ENCODE measurements at places on chromosomes 4 and X.

DNA sequence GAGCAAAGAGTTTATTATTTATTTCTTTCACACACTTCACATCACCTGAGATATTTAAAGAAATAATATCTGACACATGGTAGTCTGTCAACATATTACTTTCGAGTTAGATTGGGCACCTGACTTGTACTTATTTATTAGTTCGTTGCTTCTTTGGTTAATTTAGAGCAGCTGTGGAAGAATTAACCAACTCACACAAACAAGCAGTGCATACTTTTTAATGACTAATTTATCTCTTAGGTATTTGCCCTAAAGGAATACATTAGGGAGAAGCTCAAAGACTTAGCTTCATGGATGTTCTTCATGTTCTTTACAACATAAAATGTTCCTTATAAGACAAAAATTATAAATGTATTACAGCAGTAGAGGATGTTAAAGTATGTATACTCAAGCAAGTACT, 242.9 kb downstream of the ARHGAP24 start:
- no peak for DNase-seq

- DNase-seq: no peak
These were observed 450.6 kb upstream of the TENM3 start for GRCh38 chr4:181792641-181793040.

- no peak for DNase-seq
These were observed 279.6 kb upstream of the CLNK start for GRCh38 chr4:10963958-10964703.

- peak; percentile 16 for DNase-seq
These were observed 130.5 kb downstream of the ANK2 start for GRCh38 chr4:113179996-113180395.

- peak; percentile 23 for DNase-seq
These were observed 61.9 kb downstream of the LARP1B start for GRCh38 chr4:128123036-128123435.

DNA sequence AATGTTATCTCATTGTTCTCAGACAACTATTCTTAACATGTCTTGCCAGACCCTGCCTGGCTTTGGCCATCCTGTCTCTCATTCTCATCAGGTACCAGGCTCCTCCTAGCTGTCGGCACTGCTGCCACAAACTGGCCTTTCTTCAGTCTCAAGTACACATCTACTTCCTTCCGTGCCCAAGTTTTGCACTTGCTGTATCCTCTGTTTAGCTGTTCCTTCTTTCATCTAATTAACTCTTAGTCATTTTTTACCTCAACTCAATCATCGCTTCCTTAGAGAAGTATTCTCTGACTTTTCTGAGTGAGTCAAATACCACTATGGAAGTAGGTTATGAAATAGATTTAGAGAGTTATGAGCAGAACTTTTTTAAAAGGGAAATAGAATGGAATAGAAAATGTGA, 19.7 kb downstream of the CXCL3 start:
- DNase-seq: no peak

DNA sequence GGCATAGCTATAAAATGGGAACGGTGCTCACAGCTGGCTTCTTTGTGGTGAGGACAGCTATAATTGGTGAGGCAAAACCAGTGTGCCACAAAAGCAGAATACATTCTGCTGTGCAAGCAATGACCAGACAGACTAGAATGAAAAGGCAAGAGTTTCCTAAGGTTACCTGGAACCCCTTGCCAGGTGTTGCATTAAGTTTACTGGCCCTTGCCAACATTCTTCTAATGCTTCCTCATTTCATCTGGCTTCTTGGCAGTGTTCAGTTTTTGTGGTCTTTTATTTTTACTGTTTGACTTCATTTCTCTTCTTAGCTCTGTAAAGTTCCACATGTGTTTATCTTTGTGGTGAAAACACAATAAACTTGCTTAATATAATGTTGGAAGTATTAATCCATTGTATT, 131.4 kb downstream of the PTTG2 start:
- DNase-seq: no peak

GRCh38 chr4:105472871-105473323, 965 bp downstream of the PPA2 start:
- DNase-seq: no peak

- no peak for DNase-seq
These were observed 103.9 kb downstream of the USP9X start for GRCh38 chrX:41189156-41189555.

Data from mesenchymal stem cell (in vitro differentiated cells and primary cell).